CD8-positive, alpha-beta memory T cell (primary cell): ENCODE measurements at places on chromosomes 4 and X.

DNA sequence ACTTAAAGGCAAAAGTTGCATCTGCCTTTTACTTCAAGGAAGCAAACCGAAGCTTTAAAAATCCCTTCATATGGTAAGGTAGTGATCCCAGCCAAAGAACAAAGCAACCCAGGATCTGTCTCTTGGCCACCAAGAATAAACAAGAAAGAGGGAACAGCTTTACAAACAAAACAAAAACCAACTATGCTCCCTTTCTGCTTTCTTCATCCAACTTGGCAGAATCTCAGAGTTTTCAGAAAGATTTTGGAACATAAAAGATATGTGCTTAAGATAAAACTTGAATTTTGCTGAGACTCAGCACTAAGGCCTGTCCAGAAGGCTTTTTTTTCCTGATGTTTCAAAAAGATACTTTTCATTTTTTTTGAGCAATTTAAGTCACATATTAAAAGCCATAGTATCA is 94.0 kb downstream of the COL4A6 start:
- no peak for DNase-seq

DNA sequence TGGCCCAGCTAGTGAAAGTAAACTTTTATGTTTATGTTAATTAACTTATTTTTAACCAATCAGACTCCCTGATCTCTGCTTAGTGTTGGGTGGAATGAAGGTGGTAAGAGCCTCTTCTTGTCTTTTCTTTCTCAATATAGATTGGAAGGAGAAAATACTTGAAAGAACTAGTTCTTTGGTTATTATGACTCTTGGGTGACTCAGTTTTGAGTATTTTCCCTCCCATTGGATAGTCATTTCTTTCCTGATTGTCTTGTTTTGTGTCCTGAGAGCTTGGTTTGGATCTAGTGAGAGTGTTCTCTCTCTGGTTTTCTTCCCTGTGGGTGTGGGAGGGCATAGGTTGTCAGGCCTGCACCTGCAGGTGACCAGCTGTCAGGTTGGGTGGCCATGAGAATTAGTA is 172.0 kb upstream of the GLRA2 start:
- DNase-seq = no peak

- DNase-seq = no peak
Observed at GRCh38 chrX:18672008-18672407, at the start of gene RS1. TSS of gene RS1 (minus strand) at chrX:18672108. CDS start at chrX:18672068, 40 bp downstream.

DNA sequence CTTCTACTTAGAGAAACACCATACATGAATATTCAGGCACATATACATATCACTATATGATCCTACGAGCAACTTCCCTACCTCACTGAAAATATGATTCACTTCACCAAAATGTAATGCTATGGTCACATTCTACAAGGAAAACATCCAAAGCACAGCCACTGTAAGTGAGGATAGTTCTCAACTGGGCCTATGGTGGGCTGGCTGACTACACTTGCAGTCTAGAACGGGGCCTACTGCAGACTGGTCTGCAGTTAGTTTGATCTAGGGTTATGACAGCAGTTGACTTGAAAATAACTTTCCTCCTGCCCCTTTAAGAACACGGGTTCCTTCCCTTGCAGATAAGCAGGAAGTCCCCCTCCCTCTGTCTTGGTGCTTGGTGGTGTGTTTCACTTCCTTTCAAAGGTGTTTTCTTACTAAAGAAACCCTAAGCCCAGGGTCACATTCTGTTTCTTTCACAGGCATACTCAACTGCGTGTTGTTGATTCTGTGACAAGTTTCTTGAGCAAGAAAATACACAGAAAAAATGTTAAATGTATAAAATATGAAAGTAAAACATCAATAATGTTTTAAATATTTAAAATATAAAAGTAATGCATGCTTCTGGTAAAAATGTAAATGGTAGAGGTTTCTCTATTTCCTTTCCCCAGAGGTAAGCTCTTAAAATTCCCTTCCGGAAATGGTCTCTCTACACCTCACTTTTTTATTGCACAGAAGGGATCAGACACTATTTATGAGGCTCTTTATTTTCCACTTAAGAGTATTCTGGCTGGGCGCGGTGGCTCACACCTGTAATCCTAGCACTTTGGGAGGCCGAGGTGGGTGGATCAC is 18.0 kb upstream of the TMSB4X start:
- peak; percentile 48 for DNase-seq

DNA sequence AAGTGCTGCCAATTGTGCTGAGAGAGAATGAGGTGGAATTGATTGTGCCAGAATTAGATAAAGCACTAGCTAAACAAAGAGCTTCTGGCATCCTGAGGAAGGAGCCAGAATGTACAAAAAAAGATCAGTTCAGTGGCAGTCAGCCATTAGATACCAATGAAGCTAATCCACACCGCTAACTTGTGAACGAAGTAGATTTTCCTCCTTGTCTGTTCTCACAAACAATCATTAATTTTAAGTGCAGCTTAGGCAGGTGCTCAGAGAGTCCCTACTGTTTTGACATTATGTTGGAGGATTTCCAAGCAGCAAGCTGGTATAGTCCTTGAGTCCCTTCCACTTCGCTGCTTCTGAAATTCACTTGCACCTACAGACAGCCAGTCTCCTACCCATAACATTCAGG is 617.4 kb downstream of the CENPC start:
- DNase-seq = no peak

GRCh38 chr4:56821381-56822243 is at the start of gene SPINK2:
TSS of gene SPINK2 (minus strand) at chr4:56821701. CDS start at chr4:56821662, 39 bp downstream.
- DNase-seq = peak; percentile 70

DNA sequence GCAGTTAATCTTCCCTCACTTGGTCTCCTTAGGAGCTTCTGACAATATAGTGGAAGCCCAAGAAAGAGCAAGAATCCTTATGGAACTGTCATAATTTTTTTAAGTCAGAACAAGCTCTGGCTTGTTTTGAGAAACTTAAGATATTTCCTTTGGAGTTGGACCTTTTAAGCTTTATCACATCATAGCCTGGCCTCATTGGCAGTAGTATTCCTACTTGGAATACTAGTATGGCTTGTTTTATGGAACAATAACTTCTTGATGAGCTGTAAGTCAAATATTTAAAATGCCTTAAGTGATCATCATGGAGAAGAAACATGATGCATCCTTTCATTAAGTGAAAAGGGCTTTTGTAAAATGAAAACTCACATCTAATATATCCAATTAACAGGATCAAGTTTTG is 78.0 kb upstream of the NRK start:
- DNase-seq = no peak

DNA sequence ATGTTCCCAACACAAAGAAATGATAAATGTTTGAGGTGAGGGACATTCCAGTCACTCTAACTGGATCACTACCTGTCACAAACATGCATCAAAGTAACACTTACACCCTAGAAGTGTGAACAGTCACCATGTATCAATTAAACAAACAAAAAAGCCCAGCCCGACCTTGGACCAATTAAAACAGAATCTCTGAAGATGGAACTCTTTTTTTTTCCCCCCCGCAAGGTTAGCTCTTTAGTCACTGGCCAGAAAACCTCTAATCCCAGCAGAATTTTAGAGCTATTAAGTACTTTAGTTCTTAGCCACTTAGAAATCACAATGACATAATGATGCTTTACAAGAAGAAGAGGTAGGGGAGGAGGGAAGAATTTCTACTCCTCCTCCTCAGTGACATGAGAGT is 154.5 kb downstream of the PALLD start:
- DNase-seq = no peak

- no peak for DNase-seq
Observed at GRCh38 chrX:22652596-22652995, 347.2 kb upstream of the DDX53 start.

DNA sequence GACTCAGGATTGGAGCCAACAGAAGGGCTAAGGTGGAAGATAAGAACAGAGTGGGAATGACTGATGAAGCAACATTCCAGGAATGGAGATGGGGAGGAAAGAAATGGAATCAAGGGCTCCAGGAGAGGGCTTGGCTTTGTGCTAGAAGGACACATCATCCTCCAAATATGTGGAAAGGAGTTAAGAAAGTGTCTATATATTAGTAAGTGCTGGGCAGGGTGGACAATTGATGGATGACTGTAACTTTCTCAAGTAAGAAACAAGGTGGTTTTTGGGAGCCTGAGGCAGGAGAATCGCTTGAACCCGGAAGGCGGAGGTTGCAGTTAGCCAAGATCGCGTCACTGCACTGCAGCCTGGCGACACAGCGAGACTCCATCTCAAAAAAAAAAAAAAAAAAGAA is 71.6 kb upstream of the NFKB1 start:
- no peak for DNase-seq

DNA sequence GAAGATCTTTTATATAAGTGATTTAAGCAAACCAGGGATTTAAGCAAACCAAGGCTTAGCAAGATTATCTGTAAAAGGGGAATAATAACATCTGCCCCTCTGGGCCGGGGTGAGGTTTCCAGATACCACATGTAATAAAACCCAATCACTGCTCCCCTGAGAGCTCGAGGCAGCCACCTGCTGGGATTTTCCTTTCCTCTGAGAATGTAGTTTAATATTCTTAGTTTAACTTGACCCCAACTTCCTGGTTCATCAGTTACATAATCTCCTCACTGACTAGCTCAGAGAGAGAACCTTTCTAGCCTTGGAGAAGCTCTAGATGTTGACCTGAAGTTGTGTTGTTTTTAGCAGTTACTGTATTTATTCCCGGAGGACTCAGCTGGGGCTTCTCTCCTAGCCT is 322.4 kb downstream of the ARHGAP10 start:
- no peak for DNase-seq

DNA sequence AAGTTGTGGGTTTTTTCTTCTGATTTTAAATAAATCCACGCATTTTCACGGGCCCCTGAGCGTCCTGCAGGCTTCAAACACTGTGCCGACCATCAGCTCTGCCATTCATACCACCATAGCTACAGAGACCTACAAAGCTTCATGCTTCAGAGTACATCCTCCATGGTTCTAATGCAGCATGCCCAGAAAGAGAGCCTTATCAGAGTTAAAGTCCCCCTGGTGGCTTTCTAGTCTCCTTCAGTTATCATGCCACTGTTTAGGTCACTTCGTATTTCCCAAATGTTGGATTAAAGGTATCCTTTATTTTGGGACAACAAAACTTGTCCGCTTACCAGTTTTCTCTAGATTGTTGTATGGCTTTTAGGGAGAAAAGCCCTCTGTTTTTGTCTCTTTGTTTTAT is 66.7 kb upstream of the VCX2 start:
- no peak for DNase-seq

DNA sequence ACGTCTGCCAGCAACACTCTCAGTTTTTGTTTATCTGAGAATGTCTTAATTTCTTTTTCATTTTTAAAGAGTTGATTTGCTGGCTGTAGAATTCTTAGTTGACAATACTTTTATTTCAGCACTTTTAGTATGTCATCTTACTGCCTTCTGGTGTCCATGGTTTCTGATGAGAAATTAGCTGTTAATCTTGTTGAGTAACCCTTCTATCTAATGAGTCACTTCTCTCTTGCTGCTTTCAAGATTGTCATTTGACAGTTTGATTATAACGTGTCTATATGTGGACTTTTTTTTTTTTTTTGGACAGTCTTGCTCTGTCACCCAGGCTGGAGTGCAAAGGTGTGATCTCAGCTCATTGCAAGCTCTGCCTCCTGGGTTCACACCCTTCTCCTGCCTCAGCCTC is 24.0 kb upstream of the TMEM255A start:
- no peak for DNase-seq

DNA sequence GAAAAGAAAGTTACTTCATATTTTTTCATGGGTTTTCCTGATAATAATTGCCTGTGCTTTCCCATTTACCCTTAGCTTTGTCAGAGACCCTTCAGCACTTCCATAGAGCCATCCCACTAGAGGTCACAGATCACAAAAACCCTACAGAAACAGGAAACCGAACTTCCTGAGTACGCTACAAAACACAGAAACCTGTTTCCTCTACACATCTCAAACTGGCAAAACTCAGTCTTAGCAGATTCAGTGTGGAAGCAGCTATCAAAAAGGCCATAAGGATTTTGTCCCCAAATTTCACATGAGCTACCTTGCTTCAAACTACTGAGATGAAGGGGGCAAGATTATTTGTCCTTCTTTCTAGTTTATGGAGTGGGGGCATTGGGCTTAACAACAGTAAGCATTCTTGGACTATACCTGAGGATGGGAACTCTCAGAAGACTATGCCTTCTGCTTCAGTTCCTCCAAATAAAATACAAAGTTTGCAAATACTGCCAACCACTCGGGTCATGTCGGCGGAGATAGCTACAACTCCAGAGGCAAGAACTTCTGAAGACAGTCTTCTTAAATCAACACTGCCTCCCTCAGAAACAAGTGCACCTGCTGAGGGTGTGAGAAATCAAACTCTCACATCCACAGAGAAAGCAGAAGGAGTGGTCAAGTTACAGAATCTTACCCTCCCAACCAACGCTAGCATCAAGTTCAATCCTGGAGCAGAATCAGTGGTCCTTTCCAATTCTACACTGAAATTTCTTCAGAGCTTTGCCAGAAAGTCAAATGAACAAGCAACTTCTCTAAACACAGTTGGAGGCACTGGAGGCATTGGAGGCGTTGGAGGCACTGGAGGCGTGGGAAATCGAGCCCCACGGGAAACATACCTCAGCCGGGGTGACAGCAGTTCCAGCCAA is at the start of gene MMRN1:
Gene MMRN1, plus strand, starts transcription at position 206 of the 902 bp plus-strand sequence. Its CDS starts 118 bp downstream, at position 324.
- DNase-seq = no peak

GRCh38 chrX:122622795-122623194 is 561.3 kb upstream of the GRIA3 start:
- no peak for DNase-seq
